ENCODE measurements at places on chromosomes 16 and 17.

GRCh38 chr16:53925526-53925925 lies 221.6 kb downstream of the FTO start:
- DNase-seq = no peak

DNA sequence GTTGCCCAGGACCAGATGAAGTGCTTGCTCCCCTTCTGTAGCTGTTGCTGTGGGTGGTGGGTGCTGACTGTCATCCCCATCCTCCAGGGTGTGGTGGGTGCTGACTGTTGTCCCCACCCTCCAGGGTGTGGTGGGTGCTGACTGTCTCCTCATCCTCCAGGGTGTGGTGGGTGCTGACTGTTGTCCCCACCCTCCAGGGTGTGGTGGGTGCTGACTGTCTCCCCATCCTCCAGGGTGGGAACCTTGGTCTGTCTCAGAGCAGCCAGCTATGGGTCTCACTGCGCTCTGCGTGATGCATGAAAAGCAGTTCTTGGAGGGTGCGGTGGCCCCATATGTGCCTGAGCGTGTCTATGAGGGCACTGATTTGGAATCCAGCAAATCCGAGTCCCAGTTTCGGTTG lies 163.8 kb downstream of the RPTOR start:
- no peak for DNase-seq

DNA sequence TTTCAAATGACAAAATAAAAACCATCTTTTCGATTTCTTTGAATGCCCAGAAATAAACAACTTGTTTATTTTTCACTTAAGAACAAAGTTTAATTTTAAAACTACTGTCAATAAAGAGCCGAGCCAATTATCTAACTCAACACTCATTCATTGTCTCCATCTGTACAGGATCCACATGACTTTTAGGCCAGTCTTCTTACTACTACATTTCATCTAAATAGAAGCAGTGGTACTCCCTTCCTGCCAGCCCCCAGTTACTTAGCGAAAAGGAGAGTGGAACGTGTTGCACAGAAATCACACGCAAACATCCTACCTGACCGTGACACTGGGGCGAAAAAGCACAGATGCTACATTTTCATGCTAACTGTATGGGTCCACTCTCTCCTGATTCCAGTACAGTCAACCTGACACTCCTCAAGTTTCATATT lies 1.2 kb downstream of the GNA13 start:
- no peak for DNase-seq

GRCh38 chr16:2472885-2473445 lies 1.9 kb downstream of the NTN3 start:
- no peak for DNase-seq

- no peak for DNase-seq
These were observed 557.2 kb downstream of the TOX3 start for GRCh38 chr16:51989637-51990230.

GRCh38 chr16:11078812-11079459 lies 134.6 kb downstream of the CLEC16A start:
- no peak for DNase-seq

- peak; percentile 91 for DNase-seq
These were observed 822 bp upstream of the ZSCAN10 start for GRCh38 chr16:3099732-3100499.

DNA sequence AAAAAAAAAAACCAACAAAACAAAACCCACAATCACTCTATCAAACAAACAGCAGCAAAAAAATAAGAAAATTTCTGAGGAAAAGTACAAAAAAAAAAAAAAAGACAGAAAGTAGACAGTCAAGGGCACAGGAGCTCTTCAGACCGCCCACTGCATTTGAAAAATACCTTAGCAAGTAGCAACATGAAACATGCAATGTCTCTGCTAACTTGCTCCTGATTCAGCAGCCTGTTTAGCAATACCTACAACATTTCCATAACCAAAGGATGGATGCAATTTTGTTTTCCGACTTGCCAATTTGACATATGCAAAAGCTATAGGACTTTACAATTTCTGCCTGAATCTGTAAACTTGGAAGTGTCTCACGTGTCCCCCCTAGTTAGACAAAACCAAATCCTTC lies 57.4 kb downstream of the SYNRG start:
- no peak for DNase-seq

All from type B pancreatic cell (in vitro differentiated cells).